ENCODE measurements at places on chromosomes 1 and 21.

GRCh38 chr21:35142036-35142815 is 93.1 kb upstream of the RUNX1 start:
- DNase-seq: no peak

GRCh38 chr1:36419569-36419968 is 21.9 kb upstream of the LSM10 start:
- no peak for DNase-seq

- no peak for DNase-seq
These were observed 5.0 kb downstream of the IGSF21 start for GRCh38 chr1:18112611-18113010.

DNA sequence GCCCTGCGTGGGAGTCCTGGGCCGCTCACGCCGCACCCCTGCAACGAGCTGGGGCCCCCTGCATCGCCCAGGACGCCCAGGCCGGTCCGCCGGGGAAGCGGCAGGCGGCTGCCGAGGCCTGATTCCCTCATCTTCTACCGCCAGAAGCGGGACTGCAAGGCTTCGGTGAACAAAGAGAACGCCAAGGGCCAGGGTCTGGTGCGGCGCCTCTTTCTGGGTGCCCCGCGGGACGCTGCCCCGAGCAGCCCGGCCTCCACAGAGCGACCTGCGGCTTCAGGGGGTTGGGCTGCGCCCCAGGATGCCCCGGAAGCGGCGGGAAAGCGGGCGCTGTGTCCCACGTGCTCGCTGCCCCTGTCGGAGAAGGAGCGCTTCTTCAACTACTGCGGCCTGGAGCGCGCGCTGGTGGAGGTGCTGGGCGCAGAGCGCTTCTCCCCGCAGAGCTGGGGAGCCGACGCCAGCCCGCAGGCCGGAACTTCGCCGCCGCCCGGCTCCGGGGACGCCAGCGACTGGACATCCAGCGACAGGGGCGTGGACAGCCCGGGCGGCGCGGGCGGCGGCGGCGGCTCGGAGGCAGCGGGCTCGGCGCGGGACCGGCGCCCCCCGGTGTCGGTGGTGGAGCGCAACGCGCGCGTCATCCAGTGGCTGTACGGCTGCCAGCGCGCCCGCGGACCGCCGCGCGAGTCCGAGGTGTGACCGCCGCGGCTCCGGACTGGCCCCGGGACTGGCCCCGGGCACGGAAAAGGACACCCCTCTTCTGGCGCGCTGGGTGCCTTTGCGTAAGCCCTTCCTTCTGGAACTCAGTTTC is 2.7 kb downstream of the FAM110D start:
- DNase-seq: peak; percentile 19

DNA sequence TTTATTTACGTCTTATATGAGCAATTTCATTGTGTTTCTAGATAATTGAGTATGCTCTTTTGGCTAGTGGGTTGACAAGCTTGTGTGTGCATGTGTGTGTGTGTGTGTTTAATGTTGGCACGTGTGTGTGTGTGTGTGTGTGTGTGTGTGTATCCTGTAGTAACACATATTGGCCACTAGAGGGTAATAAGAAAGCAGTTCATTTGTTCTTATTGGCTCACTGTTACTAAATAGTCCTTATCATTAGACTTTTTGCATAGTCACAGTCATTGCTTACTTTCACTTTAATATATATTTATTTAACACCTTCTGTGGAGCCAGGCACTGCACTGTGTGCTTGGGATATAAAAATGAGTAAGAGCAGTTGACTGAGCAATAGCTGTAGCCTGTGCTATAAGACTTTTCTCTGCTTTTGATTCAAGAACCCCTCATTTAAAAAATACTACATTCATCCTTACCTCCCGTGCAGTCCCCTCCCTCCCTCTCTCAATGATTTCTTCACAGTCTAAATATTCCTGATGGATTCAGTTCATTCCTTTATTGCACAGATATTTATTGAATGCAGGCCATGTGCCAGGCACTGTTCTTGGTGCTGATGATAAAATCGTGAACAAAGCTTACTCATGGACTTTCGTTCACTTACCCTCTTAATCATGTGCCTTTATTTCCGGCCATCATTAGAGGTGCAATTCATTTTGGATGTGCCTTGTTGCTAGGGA is 96.7 kb downstream of the DYRK1A start:
- no peak for DNase-seq

DNA sequence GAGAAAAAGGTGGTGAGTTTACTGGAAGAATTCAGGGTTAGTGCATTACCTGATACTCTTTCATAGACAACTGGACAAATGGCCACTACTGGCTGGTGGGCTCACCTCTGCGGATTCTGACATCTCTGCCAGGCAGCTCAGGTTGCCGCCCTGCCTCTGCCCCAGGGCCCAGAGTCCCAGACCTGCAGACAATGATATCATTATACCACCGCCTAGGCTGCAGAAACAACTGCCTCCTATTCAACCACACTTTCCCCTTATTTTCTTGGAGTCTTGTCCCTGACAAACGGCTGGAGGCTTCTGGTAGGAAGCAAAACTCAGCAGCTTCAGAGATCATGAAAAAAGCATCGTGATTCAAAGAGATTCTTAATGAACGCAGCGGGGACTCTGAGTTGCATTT is 37.0 kb downstream of the IRF2BP2 start:
- no peak for DNase-seq

GRCh38 chr1:166136222-166136621 is 30.6 kb downstream of the FAM78B start:
- DNase-seq: no peak

- no peak for DNase-seq
These were observed 36.8 kb downstream of the DHCR24 start for GRCh38 chr1:54850069-54850730.

DNA sequence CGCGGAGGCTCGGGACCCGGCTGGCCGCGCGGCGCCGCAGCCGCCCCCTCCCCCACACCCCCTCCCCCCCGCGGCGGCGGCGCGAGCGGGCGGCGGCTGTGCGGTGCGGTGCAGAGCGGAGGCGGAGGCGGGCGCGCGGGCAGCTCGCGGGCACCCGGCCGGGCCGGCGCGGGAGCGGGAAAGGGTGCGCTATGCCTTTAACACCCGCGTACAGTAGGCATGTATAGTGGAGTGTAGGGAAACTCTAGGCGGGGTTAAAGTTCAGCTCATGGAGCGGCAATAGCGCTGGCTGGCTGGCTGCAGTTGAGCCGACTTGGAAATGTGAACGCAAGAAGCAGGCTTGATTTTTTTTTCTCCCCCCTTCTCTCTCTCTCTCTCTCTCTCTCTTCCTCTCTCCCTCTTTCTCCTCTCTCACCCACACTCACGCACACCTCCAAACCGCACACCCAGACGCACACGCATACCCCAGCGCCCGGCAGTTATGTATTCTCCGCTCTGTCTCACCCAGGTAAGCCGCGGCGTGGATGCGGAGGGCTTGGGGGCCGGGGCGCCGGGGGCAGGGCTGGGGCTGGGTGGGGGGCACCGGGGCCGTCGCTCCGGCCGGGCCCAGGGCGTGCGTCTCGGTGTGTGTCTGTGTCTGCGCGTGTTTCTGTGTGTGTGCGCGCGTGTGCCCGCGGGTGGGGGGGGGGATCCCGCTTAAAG is at the start of gene NFIA:
Gene NFIA, plus strand, starts transcription at position 251 of the 702 bp plus-strand sequence.
- DNase-seq: no peak

- no peak for DNase-seq
These were observed 31.7 kb downstream of the TRIM11 start for GRCh38 chr1:228374711-228375577.

DNA sequence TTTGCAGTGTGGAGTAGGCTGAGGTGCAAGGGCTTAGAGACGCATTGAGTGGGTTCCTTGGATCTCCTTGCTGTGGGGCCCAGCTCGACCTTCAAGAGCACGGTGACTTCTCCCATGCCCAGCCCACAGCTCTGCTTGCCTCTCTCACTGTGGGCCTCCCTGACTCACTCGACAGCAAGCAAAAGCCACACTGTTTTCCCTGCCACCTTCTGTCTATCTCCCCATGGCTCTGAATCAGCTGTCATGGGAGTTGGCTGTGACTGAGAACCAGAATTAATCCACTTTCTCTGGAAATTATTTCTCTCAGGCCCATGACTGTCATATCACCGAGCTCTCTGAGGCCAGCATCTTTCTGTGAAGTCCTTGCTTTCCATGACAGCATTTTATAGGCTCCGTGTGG is 140.7 kb downstream of the NOS1AP start:
- DNase-seq: no peak

- no peak for DNase-seq
These were observed 285.1 kb upstream of the POU3F1 start for GRCh38 chr1:38331496-38332210.

DNA sequence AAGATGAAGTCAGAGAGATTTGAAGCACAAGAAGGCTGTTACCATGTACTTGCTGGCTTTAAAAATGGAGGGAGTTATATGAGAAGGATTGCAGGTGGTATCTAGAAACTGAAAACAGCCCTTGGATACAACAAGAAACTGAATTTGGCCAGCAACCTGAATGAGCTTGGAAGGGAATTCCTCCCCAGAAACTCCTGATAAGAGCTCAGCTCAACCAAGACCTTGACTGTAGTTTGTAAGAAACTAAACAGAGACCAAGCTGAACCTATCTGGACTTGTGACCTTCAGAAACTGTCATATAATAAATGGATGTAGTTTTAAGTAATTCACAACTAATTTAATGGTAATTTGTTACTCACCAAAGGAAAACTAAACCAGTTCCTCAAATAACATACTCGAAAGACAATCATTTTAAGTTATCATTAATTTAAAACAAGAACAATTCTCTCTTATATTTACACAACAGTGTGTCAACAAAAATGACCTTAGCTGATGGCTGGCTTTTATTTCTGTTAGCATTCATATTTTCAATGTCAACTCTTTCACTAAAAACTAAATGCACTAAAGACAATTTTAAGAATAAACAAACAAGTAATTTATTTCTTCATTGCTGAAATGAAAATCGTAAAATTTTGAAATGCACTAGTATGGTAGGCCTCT is 1218.4 kb upstream of the TMPRSS15 start:
- DNase-seq: no peak

DNA sequence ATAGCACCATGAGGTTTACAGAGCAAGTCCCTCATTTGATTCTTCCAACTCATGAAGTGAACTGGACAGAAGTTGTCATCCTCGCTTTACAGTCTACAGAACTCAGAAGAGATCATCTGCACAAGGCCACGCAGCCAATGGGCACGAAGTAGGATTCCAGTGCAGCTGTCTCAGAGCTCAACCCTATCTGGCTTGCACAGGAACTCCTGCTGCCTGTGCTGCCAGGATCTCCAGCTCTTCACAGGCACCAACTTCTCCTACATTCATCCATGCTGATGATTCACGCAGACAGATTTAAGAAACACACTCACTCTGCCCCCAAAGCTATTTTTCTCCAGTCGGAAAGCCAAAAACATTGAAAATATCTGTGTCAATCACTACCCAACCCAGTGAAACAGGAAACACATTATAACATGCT is 157.0 kb downstream of the RERE start:
- DNase-seq: no peak
